GM13976 (cell line): ENCODE measurements at places on chromosomes 6 and 20.

- DNase-seq = peak; percentile 67
Measured at GRCh38 chr6:72689107-72689954, 67.5 kb downstream of the KCNQ5 start.

DNA sequence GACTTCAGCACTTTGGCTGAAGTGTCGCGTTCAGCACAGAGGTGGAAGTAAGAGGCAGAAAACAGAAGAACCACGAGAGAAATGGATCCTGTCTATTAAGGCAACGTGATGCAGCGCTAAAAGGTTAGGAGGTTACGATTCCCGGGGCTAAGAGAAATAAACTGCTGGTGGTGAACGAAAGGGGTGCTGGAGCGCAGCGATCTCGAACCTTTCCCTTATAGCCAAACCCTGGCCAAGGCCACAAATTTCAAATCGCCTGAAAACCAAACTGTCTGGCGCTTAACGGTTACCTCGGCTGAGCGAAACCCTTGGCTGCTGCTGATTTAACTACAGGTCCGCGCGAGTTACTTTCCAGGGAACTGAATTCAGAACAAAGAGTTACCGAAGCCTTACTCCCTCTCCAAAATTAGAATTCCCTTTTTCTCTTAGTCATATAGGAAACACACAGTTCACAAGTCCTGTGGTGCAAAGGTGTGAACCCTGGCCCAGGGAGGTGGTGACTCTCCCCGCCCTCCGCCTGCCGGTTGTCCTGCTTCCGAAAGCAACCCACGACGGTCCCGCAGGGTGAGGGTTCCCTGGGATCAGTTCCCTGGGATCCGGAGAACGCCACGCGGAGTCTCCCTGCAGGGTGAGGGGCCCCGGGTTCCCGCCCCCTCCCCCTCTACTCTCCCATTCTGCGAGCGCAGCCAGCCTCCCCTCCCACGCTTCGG is 1.3 kb upstream of the SLC35D3 start:
- DNase-seq = peak; percentile 44

- no peak for DNase-seq
Measured at GRCh38 chr6:133548423-133549159, 307.4 kb downstream of the EYA4 start.

DNA sequence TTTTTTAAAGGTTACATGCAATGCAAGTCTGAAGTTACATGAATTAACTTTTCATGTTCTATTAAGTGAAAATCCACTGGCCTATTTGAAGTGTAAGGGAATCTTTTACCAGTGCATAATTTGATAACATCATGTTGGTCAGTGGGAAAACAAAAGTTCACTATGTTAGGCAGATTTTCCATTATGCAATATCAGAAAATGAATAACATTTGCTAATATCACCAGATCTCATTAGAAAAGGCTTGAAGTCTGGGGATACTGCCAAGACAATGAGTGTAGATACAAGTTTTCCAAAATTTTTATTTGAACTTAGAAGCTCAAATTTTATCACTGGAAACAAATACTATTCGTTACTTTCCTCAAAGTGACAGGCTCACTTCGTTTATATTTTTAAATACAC is 296.4 kb upstream of the CDH4 start:
- DNase-seq = no peak

DNA sequence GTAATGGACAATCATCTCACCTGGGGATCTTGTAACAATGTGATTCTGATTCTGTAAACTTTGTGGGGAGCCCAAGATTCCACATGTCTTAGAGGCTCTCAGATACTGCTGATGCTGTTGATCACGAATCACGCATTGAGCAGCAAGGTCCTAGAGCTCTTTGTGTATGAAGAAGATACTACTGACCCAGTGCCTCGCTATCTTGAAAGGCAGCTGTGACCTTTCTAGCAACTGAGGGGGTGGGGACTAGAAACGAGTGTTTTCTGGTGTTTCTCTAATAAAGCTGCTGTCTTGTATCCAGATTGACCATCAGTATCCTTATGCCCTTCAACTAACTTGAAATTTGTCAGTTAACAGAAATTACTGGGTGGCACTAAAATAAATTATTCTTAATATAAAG is 142.9 kb downstream of the MTHFD1L start:
- no peak for DNase-seq

DNA sequence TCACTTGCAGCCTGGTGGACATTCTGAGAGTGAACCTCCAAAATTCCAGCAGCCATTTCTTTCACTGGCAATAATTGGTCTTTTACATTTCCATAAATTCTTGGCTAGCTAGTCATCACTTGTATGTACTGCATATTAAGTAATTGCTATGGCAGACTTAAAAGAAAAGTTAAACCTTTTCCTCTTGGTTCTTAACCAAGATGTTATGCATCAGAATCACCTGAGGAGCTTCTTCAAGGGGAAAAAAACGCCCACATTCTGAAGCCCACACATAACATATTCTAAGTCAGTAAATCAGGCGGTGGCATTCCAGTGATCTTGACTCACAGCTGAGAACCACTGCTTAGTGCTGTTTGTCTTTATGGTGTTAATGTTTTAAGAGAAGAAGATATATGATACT is 37.0 kb downstream of the CDC40 start:
- no peak for DNase-seq

GRCh38 chr6:83198486-83199172 is 5.5 kb downstream of the RWDD2A start:
- DNase-seq = no peak

DNA sequence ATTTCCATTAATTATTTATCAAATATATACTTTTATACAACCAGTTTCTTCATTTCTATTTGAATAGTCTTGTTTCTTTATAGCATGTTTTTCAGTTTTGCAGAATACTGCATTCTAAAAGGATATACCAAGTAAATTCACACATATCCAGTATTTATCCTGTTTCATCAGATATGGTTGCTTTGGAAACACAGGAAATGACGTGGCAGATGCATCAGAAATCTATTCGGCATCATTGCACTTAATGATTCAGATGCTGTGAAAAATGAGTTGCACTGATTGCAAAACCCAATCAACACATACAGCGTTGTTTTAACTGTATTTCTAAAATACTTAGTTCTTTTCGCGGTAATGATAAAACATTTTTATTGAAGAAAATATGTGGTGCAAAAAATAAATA is 594.9 kb downstream of the CDH26 start:
- DNase-seq = no peak

- DNase-seq = peak; percentile 62
Measured at GRCh38 chr6:6057442-6058053, 50.8 kb upstream of the NRN1 start.

GRCh38 chr6:18675881-18676280 is 288.7 kb downstream of the RNF144B start:
- DNase-seq = no peak

GRCh38 chr20:53809728-53810365 is 216.2 kb upstream of the ZNF217 start:
- DNase-seq = no peak

DNA sequence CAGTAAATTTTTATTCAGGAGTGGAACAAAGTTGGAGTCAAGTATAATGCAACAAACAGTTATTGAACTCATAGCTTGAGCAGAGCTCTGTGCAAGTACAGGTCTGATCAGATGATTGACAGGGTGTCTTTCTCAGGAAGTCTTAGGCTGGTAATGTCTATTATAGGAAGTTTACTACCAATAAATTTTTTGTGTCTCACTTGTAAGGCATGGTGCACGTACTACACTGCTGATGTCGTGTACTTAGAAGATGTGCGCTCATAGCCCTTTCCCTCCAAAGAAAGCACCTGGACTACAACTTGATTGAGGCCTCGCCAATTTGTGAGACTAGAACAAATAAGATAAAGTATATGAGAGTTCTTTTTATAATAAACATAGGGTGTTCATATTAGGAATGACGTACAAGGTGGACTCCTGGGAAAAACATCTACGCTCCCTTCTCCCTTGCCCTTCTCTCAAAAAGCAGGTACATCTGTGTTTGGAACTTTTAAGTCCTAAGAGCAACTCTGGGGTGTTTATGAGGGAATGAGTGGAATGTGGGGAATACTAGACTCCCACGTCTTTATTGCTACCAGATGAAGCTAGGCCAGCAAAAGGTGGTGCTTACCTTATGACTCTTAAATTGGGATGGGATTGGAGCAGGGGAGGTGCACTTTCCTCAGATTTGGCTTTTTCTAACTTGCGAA is 1.5 kb downstream of the NDUFAF5 start:
- no peak for DNase-seq

DNA sequence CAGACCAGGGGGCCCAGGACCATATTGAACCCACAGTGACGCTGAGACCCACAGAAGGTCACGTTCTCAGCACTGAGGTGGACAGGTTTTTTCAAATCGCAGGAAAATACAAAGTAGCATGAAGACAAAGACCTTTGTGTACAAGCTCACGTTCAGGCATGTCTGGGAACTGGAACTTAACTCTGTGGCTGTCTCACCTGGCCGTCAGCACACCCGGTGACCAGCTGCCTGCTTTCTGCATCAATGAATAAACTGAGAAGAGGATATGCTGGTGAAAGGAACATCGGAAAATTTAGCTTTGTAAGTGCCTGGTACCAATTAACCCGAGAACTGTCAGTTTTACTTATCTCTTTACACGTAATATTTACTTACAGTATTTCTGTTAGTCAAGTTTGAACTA is 36.5 kb downstream of the WDR27 start:
- DNase-seq = no peak

- peak; percentile 58 for DNase-seq
Measured at GRCh38 chr20:32064667-32065066, 12.6 kb downstream of the HCK start.

GRCh38 chr20:37669062-37669772 is 24.6 kb upstream of the CTNNBL1 start:
- DNase-seq = no peak

GRCh38 chr20:51695574-51696303 is 72.5 kb downstream of the ATP9A start:
- DNase-seq = no peak

- DNase-seq = peak; percentile 3
Measured at GRCh38 chr6:52507557-52508260, 69.2 kb downstream of the TRAM2 start.

DNA sequence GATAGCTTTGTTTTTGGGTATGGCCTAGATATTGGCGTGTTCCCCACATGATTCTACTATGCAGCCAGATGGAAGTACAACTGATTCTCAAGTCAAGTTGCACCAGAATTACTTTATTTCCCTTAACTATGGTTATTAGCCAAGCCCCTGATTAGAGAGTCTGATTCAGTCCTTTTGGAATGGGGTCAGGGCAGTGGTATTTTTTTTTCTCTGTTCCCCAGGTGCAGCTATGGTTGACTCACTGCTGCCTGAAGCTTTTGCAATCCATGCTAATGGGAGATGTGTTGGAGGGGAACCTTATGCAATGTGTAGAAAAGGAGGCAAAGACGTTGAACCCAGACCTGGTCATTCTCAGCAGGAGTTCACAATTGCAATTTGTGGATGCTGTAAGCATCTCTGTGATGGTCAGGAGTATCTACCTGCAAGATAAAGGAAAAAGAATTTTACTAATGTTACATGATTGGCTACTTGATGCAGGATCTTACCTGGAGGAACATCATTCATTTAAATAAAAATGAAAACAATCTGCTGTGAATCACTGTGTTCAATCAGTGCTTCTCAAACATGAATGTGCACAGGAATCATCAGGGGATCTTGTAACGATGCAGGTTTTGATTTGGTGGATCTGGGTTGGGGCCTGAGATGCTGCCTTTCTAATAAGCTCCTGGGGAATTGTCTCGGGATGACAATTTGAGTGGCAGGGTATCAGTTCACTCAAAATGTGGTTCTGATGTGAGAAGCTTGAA is 49.4 kb downstream of the PFDN4 start:
- DNase-seq = no peak
